AG08396 (cell line): ENCODE measurements at places on chromosomes 6 and 20.

GRCh38 chr6:135084916-135085269 lies 30.3 kb upstream of the HBS1L start:
- DNase-seq = no peak

GRCh38 chr6:2168480-2168879 lies 76.9 kb downstream of the GMDS start:
- DNase-seq = no peak

DNA sequence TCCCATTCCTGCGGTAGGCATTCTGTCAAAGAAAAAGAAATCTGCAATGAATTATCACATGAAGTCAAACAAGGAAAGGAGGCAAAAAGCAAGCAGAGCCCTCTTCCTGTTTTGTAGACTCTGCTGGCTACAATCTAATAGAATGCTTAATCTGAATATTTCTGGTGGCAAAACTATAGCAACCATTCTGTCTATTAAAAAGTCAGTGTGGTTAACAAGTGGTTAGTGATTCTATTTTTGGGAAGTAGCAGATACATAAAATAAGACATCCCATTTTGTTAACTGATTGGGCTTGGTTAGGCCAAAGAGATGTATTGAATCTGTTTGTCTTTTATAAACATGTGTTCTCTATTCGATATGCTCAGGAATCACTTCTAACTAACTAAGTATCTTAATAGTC lies 442.3 kb downstream of the CDC5L start:
- no peak for DNase-seq

DNA sequence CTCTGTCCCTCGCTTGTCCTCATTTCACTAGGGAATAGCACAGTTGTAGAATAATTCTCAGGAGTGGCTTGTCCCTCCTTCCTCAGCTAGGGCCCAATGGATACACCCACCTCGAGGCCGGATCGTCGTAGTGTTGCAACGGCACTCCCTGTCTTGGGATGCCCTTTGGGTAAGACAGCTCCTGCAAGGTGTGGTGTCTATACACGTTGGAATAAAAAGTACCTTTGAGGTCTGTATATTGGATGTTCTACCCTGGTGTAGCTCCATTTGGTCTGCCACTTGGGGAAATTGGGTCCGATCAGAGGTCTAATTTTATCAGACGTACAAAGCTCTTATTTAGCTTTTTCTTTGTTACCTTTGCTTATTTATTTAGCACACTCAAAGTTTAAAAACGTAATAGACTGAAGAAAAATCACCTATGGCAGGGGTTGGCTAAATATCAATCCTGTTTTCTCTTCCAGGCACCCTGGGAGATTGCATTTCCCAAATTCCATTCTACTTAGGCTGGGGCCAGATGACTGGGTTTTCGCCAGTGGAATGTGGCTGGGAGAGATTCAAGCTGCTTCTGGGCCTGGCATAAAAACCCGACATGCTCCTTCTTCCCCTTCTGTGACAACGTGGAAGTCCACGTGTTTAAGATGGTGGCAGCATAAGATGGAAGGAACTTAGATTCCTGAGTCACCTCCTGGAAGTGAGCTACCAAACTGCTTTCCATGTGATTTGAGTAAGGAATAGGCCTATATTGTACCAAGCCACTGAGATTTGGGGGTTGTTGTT lies 82.3 kb upstream of the CD83 start:
- DNase-seq = peak; percentile 86

DNA sequence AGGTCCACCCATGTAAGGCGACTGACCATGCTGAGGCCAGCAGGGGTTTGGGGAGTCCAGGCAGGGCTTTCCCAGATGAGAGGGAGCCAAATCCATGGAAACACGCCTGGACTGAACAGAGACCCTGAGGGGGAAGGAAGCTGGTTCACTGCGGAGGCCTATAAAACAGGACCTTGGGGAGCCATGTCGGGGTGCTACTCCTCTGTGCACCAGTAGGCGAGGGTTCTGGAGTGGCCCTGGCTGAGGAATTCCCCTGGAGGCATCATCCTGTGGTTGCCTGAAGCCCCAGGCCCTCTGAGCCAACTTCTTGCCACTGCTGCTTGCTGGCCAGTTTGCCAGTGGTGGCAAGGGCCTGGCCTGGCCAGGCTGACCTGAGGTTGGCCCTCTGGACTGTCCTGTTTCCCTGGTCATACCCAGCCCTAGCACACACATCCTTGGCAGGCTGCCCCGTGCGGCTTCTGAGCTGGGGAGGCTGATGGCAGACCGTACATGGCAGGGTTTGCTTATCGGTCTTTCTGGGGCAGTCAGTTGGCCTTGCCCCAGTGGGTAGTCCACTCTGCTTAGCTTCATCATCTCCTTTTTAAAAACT lies 2.2 kb upstream of the LRRN4 start:
- no peak for DNase-seq

- no peak for DNase-seq
Observed at GRCh38 chr20:16191496-16191895, 381.8 kb downstream of the KIF16B start.

DNA sequence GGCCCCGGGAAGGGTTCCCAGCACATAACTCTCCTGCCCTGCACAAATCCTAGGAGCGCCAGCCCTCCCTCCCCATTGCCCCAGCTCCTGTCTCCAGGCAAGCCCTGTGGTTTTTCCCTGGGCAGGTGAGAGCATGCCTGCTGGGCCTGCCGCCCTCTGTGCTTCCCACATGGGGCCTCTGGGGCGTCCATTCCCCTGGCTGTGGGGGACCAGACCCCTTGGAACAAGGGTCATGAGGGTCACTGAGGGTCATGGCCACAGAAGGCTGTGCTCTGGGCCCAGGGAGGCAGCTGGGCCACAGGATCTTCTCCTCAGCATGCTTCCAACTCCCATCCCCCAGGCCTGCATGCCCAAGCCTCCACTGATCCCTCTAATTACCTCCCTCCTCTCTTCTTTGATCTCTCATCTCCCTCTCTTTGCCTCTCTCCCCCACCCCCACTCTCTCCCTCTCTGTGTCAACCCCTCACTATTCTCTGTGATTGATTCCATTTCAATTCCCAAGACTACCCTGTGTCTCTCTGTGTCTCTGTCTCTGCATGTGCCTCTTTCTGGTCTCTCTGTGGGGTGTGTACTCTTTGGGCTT lies 6.1 kb downstream of the MDFI start:
- DNase-seq = no peak

- DNase-seq = no peak
Observed at GRCh38 chr6:41209547-41210320, 8.8 kb upstream of the TREML2 start.

DNA sequence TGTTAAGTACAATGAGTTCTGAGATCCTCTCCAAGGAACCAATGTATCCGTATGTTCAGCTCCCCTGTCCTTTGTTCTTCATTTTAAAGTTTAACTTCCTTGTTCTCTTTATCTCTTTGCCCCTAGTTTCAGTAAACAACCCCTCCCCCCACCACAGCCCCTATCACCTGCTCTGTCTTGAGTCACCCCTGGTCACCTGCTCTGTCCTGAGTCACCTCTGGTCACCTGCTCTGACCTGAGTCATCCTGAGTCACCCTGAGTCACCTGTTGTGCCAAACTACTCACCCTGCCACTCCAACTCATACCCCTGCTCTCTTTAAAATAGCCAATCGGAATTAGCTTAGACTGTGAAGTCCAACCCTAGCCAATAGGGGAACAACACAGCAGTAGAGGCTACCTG lies 288.7 kb upstream of the CDYL start:
- no peak for DNase-seq
